ENCODE measurements at places on chromosomes 6 and 20.

- no peak for DNase-seq
These were observed 7.2 kb downstream of the FYN start for GRCh38 chr6:111865909-111866546.

GRCh38 chr6:27494103-27494502 is 21.2 kb upstream of the ZNF184 start:
- no peak for DNase-seq

DNA sequence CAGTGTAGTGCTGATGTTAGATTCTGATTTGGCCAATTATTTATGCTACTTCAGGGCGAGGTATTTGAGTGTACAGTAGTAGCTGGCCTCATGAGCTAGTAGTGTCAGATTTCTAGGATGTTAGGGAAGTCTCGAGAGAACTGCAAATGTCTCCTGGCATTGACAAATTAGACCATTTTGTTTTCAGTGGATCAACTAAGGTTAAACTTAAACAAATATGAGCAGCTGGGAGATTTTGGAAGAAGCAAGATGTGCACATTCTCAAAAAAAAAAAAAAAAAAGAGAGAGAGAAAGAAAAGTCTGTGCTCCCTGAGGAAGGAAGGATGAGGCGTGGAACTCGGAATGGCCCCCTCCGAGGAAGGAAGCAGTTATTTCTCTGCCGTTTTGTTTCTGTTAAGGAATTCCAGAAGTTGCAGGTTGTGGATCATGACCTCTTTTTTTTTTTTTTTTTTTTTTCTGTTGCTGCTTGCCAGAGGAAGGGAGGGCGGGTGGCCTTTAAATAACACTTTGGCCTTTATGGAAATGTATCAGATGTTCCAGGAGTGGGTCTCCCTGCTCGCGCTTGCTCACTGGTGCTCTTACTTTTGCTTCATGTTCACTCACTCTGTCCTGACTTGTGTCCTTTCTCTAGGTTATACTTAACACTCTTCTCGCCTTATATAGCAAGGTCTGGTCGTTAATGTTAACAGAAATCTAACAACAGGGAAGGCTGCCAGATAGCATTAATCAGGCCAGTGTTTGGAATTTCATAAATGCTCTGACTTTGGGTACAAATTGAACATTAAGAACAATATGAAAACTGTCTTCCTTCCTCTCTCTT is 124.4 kb downstream of the TCP11 start:
- no peak for DNase-seq

- no peak for DNase-seq
These were observed 16.2 kb downstream of the ADGRB3 start for GRCh38 chr6:68651011-68651985.

DNA sequence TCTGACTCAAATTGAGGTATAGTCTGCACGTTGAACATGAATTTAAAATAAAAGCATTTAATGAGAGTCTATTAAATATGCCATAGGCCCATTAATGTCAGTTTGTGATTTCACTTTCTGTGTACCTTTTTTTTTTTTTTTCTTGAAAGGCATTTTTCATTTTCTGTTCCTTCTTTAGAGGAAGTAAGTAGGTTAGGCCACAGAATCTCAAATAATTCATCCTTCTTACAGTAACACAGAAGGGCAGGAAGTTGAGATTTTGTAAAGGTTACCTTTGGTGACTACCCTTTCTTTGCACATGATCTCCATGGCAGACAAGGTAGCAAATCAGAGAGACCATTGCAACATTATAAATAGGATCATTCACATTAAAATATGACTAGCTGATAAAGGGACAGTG is 9.6 kb downstream of the L3MBTL3 start:
- DNase-seq = no peak

GRCh38 chr6:149046164-149046821 is 271.2 kb upstream of the TAB2 start:
- DNase-seq = no peak

DNA sequence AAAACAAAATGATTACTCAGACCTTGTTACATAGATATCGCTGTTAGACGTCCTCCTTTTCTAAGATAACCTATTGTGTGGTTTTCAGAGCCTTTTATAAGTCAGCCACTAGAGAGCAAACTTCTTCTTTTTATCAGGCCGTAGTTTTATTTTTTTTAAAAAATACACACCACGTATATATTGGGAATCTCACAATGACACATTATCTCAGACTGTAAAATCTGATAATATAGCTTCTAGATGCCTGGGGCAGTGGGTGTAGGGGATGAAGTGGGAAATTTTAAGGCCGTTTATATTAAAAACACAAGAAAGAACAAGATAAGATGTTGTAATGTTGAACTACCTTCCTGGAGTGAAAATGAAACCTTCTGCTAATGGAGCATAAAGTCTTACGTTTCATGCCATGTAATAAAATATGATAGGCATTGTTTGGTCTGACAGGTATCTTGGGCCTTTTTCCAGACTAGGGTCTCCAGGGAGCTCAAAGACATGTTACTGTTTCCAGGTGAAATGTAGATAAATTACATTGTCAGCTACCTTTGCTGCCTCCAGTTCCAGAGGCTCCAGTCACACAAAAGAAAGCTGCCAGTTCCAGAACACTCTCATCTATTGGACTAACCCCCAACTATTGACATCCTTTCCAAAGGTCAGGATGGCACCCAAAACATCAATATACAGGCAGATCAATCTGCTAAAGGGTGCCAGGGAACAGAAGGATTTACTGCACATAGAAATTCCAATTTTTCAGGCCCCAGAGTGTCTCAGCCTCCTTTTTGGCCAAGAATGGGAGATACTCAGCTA is 130.2 kb upstream of the AKIRIN2 start:
- no peak for DNase-seq

DNA sequence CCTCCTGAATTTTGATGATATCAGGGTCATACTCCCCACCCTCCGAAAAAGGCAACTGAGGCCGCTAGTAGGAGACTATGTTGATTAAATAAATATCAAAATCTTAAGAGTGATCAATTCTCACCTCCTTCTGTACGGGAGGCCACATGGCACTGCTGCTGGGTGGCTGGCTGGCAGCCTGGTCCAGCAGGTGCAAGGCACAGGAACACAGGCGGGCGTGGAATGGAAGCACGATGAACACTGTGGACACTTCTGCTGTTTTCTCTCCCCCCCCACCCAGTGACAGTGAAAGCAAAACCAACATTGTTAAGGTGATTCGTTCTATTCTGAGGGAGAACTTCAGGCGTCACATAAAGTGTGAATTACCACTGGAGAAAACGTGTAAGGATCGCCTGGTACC is 9.7 kb upstream of the CLDN20 start:
- no peak for DNase-seq

GRCh38 chr6:70820778-70821177 is 136.1 kb downstream of the B3GAT2 start:
- DNase-seq = no peak

GRCh38 chr6:136964398-136964797 is 42.3 kb downstream of the SLC35D3 start:
- no peak for DNase-seq

- no peak for DNase-seq
These were observed 115.9 kb upstream of the F13A1 start for GRCh38 chr6:6436366-6436765.

GRCh38 chr6:19193624-19194023 is 643.5 kb upstream of the ID4 start:
- no peak for DNase-seq

DNA sequence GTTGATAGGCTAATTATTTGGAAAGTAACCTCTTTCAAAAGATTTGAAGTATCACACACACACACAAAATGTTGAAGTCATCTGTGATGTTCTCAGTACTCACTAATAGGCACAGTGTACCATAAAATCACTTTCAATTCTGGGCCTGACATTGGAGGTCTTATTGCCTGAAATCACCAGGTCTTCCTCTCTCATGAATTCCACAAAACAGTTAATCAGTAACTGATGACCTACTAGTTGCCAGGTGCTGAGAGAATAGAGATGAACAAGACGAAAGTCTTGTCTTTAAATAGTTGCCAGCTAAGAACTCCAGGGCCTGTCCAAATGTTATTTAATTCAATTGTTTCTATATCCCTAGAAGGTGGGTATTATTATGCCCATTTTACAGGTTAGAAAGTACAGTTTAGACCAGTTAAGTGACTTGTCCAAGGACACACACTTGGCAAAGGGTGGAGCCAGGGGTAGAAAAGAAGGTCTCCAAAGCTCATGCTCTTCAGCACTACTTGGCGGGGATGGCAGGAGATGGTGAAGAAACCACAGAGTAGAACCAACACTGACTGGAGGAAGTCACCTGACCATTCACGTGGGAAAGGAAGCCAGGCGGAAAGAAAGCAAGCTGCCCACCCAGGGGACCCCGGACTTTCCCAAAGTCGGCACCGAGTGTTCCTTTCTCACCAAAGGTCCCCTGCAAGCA is 116.4 kb downstream of the KIF6 start:
- no peak for DNase-seq

DNA sequence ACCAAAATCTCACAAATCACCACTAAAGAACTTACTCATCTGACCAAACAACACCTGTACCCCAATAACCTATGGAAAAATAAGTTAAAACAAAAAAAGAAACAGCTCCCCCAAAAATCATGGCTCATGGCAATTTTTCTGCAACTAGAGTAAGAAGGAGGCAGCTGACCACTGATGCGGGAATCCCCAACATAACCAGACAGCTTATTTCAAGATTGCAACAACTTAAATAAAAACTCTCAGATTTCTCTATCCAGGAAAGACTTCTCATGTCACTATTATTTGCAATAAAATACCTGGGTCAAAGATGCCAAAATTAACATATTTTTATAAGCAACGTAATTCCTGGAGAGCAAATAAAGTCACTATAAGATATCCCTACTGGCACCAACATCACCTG is 128.1 kb upstream of the LY86 start:
- no peak for DNase-seq

DNA sequence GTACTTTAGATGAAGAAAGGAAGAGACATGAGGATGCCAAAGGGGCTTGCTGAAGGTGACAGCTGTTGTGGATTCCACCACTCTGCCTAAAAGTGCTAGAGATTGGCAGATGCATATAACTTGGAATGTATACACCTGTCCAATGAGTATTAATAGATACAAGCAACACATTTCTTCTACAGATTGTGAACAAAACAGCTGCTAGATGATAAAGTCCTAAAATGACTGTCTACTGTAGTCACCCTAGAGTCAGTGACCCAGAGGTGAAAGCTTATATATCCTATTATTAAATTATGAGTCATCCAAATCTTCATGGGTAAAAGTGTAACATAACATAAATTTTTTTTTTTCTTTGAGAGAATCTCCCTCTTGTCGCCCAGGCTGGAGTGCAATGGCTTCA is 5.2 kb downstream of the RNF217 start:
- DNase-seq = no peak

DNA sequence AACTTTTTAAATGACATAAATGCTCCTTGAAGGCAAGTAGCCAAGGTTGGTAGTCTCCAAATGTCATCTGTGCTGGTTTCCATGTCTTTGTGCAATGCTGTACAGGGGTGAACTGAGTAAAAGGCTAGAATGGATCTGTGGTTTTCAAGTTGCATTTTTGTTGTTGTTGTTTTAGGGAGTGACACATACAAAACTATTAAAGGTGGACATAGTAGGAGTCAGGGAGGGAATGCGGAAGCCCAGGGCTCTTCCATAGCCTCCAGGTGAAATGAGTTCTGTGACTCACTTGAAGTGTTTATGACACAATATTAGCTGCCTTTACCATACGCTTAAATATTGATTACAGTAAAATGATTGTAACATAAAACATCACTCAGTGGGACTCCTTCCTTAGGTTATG is 22.5 kb upstream of the QKI start:
- DNase-seq = no peak

DNA sequence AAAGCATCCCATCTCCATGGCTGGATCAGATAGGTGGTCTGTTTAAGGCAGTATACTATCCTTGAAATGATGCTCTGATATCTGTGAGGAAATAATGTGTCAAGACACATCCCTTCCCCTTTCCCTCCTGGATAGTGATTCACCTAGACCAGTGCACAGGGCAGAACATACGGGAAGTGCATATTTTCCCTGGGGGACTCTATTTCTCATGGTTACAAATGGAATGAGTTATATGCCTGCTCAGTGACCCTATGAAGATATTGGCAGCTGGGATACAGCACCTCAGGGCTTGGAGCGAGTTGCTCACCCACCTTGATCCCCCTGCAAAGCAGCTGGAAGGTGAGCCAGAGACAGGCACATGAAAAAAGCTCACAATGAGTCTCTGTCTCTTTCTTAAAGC is 67.5 kb upstream of the PRL start:
- DNase-seq = no peak

DNA sequence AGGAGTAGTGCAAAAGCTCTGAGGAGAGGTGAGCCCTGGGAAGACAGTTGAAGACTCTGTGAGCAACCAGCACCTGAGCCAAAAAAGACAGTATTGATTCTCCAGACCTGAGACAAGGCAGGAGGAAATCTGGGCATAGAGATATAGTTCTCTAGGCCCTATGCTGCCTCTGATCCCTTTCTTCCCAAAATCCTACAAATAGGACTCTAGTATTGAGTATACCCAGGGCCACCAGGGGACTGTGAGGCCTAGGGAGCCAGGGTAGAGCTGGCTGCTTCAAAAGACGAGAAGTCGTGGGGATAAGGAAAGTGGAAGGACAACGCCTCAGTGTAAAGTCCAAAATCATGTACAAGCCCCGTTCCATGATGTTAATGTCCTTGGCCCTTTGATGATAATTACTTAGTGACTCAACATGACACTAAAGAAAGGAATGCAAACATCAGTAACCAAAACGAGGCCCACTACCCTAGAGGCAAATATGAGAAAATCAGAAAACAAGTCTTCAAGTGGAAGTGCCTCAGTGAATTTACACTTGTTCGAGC is 197.3 kb upstream of the PROKR2 start:
- DNase-seq = no peak

DNA sequence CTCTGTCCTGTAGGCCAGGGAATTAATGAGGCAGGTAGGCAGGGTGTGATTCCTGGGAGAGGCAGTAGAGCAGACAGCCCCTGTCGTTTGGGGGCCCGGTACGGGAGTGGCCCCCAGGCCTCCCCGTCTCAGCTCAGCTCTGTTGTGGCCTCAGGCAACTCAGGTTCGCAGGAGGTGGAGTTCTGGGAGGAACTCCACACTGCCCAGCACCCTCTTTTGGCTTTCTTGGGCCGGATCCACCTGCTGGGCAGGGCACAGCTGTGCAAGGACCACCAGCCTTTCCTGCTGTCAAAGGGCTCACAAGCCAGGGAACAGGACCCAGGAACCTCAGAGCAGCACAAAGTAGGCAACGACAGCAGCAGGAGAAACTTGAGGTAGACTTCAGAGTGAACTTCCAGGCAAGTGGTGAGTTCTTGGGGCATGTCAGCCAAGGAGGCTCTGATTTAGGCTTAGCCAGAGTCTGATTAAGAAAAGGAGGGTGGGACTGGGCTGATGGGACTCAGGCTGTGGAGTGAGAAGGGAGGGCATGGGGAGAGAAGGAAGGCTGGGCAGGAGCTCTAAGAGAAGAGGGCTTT is 36.9 kb downstream of the RAB44 start:
- DNase-seq = no peak

DNA sequence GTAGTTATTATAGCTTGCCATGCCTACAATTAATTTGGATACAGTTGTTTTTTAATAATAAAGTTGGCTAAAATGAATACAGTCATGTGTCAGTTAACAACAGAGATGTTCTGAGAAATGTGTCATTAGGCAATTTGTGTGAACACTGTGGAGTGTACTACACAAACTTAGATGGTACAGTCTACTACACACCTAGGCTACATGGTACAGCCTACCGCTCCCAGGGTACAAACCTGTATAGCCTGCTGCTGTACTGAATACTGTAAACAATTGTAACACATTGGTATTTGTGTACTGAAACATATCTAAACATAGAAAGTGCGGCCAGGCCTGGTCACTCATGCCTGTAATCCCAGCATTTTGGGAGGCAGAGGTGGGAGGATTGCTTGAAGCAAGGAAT is 50.2 kb downstream of the MYLIP start:
- no peak for DNase-seq
